Germinal center (tissue), 1 donor: ENCODE measurements at places on chromosomes 5 and 9.

DNA sequence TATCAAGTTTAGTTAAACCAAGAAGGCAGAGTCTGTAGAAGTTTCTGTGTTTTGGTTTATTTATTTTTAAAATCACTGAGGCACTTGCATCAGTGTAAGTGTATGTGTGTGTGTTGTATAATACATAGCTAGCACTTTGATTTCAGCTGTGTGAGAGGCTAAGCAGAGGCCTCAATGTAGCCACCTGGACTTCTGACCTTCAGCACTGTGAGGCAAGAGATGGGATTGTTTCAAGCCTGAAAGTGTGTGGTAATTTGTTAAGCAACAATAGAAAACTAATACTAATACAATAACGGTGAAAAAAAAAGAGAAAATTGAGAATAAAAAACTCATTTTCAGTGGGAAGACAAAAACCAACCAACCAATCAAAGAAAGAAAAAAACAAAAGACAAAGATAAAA, 327.3 kb downstream of the CDH18 start:
- no peak for DNase-seq

DNA sequence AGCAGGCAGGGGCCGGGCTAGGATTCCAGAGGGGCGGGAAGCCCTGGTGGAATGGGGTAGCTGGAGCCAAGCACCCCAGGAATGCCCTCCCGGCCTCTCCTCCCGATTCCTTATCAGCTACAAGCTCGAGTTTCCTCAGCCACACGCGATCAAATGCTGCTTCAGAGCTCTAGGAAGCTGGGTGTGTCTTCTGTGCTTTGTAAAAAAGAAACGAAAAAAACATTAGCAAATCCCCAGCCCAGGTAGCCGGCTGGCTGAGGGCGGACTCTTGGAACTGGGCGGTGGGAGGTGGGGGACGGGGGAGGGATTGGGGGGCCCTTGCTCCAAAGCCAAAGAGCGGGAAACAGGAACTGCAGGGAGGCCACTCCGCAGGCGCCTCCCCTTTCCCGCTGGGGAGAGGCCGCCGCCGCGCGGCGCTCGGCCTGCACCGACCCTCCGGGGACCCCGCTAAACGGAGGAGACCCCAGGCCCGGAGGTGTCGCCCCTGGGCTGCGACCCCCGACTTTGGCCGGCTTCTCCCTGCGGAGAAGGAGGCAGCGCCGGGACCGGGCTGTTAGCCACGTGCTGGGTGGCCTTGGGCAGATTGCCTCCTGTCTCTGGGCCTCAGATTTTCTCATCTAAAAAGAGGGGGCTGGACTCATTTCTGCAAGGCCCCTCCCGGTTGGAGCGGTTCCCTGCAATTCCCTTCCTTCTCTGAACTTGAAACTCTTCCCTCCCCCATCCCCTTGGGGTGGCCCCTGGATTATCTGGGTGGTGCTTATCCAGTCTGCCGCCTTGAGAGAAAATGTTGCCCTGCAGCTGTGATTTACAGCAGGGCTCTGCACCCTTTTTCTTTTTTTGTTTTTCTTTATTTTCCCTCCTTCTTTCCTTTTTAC, 40.9 kb upstream of the FABP6 start:
- no peak for DNase-seq

DNA sequence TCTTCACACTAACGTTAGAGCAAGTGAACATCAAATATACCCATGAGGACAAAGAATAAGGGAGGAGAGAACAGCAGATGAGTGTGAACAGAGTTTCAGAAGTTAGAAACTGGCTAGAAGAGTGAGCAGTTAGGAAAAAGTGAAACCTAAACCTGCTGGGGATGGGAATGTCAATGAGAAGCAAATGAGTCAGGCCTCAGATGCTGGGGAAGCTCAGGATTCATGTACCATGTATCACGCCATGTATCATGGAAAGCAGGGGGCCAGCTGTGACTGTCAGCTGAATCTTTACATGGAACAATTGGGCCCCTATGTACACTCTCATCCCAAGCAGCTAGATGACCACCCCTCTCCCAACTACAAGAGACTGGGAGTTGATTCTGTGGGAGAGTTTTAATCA, 16.2 kb downstream of the GDF9 start:
- DNase-seq: no peak

DNA sequence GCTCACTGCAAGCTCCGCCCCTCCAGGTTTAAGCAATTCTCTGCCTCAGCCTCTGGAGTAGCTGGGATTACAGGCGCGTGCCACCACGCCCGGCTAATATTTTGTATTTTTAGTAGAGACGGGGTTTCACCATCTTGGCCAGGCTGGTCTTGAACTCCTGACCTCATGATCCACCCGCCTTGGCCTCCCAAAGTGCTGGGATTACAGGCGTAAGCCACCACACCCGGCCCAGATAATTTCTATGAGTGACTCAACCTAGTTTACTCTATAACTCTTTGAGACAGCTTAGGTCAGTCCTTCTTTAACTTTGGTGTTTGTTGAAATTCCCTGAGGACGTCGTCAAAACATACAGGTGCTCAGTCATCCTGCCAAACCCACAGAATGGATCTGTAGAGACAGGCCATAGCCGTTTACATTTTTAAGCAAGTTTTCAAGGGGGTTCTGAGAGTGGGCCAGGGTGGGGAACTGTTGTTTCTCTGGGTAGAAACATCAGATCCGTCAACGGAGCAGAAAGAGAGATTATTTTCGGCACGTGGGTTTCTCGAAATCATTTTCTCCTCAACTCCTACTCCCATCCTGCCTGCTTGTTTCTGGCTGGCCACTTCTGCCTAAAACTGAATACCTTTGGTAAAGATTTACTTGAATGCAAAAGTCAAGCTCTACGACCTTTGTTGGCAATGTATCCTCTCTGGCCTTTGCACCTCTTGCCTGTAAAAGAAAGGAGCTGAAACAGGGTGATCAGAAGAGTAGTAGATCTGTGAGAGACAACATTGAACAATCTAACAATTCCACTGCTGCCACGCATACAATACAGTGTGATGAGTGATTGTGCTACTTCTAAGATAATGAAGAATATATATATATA, 6.0 kb upstream of the BOD1 start:
- no peak for DNase-seq

GRCh38 chr5:104967806-104968410, 1405.3 kb upstream of the NUDT12 start:
- no peak for DNase-seq

DNA sequence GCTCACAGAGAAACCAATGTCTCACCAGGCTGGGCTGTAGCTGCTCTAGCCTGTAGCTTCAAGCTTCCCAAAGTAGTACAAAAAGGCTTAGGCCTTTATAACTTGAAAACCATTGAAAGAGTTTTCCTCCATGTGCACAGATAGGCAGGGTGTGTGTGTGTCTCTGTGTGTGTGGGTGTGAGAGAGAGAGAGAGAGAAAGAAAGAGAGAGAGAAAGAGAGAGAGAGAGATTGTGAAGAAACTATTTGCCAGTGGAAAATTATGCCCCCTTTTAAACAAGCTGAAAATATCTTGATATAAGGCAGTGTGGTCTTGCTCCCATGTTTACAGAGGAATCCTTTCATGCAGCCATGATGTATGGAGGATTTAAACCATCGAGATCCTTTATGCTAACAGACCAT, 17.9 kb upstream of the GDNF start:
- DNase-seq: no peak

- DNase-seq: no peak
Observed at GRCh38 chr9:92294297-92294676, 790 bp upstream of the IARS1 start.
